ENCODE measurements at places on chromosomes 3 and 15.

GRCh38 chr3:119579366-119580066 is at the start of gene ADPRH:
ADPRH (plus strand) TSS chr3:119579492; CDS start chr3:119582170, 2,678 bp downstream.
- peak; percentile 11 for DNase-seq

DNA sequence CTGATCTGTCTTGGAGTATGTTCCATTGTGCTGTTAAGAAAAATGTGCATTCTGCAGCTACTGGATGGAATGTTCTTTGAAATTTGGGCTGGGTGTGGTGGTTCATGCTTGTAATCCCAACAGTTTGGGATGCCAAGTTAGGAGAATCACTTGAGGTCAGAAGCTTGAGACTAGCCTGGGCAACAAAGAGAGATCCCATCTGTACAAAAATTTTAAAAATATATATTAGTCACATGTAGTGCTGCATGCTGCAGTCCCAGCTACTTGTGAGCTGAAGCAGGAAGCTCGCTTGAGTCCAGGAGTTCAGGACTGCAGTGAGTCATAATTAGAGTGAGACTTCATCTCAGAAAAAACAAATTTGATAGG is 62.8 kb upstream of the PLSCR4 start:
- DNase-seq, result no peak

GRCh38 chr15:64894395-64895056 is 17.2 kb upstream of the ANKDD1A start:
- DNase-seq, result peak; percentile 81

- no peak for DNase-seq
Observed at GRCh38 chr3:11542551-11542950, 101.2 kb downstream of the VGLL4 start.

DNA sequence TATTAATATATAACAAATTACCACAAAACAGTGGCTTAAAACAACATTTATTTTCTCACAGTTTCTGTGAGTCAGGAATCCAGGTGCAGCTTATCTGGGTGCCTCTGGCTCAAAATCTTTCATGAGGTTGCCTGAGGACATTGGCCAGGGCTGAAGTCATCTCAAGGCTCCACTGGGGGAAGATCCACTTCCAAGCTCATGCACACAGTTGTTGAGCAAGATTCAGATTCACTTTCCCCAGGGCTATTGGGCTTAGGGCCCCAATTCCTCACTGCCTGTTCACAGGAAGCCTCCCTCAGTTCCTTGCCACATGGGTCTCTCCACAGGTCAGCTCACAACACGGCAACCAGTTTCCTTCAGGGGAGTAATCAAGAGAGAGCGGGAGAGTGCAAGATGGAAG is 35.0 kb downstream of the RFTN1 start:
- DNase-seq, result no peak
